ENCODE measurements at places on chromosomes 3 and 15.

GRCh38 chr3:194369522-194370279 is at the start of gene LRRC15:
TSS of gene LRRC15 (minus strand) at chr3:194369743. CDS start at chr3:194361043, 8,700 bp downstream.
- no peak for DNase-seq

DNA sequence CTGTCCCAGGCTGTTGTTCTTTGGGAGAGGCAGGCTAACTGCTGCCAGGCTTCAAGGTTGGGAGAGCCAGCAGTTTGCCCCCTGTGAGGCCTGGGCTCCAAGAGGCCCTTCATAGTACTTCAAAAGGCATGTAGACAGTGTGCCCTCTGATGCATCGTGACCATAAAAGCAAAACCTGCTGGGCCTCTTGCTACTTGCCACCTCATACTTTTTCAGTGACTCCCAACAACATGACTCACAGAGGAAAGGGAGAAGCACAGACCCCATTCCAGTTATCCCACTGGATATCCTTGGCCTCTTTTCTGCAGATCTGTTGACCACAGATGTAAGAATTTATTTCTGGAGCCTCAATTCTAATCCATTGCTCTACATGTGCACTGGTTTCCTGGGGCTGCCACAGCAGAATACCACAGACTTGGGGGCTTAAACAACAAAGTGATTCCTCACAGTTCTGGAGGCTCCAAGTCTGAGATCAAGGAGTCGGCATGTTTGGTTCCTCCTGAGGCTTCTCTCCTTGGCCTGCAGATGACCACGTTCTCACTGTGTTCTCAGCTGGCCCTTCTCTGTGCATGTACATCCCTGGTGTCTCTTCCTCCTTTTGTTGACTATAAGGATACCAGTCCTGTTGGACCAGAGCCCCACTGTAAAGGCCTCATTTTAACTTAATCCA is 8.9 kb upstream of the NSMCE3 start:
- DNase-seq, result no peak

- DNase-seq, result peak; percentile 43
Observed at GRCh38 chr15:77034695-77035489, 36.0 kb downstream of the TSPAN3 start.

GRCh38 chr15:70741107-70741531 is 22.2 kb downstream of the UACA start:
- no peak for DNase-seq

DNA sequence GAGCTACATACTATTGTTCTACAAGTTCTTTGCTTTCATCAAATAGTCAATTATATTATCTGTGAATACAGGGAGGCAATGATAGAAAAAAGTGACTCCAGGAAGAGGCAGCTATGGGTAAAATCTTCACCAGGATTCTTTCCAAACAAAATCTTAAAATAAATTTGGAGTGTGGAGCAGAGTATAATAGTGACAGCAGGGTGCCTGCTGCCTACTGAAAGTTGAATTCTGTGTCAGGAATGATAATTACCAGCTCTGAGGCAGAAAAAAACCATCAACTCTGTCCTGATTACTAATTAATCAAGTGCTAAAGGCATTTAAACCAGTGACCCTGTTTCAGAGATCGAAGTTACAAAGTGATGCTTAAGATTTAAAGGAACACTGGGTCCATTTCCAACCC is 148.0 kb downstream of the DIPK2A start:
- DNase-seq, result no peak

- DNase-seq, result no peak
Observed at GRCh38 chr3:68973639-68974038, 39.8 kb downstream of the EOGT start.
